ENCODE measurements at places on chromosomes 3 and 15.
A peak's percentile ranks its signal among the peaks of the same experiment; 100 is the strongest.

GRCh38 chr15:29571792-29572431 is 250.4 kb downstream of the TJP1 start:
- no peak for DNase-seq

DNA sequence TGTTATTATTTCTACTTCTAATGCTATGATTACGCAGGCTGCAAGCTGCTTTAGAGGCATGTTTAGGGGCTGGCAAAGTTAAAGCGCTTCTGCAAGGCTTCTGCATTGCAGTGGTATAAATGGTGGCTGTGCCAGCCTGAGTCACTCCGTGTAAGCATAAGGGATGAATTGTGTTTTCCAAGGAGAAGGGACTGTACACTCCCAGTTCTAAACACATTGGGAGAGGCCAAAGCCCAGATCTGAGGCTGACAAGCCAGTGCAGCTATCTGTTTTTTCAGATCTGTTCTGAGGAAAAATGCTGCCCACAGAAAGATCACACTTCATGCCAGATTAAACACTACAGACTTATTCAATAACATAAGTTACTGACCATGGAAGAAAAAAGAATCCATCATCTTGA is 83.8 kb downstream of the PRICKLE2 start:
- no peak for DNase-seq

DNA sequence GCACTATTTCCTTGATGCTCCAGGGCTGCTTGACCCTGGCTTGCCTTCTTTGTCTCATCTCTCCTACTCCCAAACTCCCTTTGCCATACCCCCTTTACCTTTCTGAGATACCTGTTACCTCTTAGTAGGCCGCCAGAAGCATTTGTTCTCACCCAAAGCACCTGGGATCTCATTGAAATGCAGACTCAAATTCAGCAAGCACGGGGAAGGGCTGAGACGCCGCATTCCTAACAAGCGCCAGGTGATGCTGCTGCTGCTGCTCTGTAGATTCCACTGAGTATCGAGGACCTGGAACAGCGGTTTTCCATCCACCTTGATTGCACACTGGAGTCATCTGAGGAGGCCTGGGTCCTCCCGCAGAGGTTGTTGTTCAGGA is 91.8 kb downstream of the TMEM266 start:
- DNase-seq, result no peak

DNA sequence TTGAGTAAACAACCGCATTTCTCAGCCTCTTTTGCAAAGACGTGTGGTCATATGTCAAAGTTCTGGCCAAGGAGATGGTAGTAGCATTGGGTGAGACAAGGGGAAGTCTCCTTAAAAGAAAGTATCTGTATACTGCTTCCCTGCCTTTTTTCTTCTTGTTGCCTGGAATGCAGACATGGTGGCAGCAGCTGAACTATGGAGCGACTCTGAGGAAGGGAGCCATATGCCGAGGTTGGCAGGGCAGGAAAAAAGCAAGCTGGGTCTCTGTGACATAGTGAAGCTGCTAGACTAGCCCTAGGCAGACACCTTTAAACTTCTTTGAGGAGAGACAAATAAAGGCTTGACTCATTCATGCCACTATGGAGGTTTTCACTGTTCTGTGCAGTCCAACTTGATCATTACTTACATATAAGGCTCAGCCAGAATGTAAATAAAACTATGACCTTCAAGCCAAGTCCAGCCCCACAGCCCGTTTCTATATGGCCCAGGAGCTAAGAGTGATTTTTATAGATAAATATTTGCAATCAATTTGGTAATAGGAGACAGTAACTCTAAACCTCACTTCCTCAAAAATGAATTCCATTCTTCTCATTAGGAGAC is 30.6 kb upstream of the PRICKLE2 start:
- DNase-seq, result no peak

DNA sequence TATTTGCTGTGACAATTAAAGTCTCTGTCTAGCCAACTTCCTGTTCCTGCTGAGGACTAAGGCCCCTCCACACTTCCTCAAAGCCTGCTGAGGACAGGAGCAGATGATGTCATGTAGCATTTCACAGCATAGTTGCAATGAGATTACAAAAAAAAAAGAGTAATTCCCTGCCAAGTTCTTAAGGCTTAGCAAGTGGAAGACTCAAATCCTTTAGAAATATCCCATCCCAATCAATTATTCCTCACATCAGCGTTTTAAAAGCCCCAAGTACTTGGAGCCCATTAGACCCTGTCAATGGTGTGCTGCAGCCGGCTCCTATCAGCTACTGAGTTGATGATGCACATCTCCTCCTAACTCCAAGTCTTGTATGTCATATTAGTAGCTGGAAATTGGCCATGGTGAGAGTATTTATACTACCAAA is 51.7 kb downstream of the TRANK1 start:
- no peak for DNase-seq

- no peak for DNase-seq
Observed at GRCh38 chr15:29361560-29361959, 91.9 kb upstream of the NSMCE3 start.

DNA sequence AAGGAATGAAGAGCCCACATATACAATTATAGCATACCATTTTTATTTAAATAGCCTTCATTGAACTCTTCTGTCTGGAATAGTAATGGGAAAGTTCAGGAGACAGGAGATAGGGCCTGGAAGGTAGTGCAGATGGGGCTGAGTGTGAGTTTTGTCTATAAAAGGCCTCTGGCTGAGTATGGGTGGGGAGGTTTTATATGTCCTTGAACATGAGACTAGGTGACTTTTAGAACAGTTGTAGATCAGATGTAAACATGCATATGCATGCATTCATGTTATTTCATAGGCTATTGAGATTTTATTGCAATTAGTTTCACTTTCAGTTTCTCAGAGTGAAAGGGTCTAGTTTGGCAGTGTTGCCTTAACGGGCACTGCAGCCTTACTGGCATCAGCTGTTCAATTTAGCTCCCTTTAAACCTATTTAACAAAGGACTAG is 27.1 kb downstream of the CGGBP1 start:
- no peak for DNase-seq

DNA sequence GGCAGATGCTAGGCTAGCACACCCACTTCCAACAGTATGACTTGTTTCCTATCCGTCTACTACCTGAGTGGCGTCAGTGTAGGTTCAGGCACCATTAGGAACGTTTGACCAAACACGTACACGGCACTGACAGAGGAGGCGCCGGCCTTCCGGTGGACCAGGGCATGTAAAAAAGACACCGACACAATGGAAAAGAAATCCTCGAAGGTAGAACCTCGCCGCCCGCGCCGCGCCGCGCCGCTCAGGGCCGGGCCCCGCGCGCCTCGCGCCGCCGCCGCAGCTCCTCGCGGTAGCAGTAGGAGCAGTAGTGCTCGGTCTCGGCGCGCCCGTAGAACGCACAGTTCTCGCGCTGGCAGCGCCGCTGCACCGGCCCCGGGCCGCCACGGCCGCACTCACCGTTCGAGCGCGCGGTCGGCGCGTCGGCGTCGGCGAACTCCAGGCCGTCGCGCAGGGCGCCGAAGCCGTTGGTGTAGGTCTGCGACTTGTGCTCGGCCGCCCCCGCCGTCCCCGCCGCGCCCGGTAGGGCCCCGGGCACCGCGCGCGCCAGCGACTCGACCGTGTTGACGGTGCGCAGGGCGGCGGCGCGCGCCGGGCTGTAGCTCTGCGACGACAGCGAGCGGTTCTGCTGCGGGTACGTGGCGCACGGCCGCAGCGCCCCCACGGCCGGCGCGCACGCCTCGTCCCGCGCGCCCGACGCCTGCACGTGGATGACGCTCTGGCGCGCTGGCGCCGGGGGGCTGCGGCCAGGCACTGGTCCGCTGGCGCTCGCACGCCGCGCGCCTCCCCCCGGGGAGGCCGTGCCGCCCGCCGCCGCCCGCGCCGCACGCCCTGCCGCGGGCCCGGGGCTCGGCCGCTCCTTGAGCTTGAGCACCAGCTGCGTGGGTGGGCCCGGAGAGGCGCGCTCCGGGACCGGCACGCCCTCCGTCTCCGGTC is 156.7 kb downstream of the KLF13 start:
- DNase-seq, result peak; percentile 11

DNA sequence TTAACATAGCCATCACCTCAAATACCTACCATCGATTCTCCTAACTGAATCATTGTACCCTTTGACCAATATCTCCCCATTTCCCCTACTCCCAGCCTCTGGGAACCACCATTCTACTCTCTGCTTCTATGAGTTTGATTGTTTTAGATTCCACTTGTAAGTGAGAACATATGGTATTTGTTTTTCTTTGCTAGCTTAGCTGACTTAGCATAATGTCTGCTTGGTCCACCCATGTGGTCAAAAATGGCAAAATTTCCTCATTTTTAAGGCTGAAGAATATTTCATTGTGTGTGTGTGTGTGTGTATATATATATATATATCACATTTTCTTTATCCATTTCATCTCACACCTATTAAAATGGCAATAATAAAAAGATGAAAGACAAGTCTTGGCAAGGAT is 469.3 kb downstream of the FHIT start:
- no peak for DNase-seq

- no peak for DNase-seq
Observed at GRCh38 chr15:49706805-49707204, 86.0 kb downstream of the DTWD1 start.

GRCh38 chr3:69283496-69283895 is 102.4 kb downstream of the FRMD4B start:
- DNase-seq, result no peak

DNA sequence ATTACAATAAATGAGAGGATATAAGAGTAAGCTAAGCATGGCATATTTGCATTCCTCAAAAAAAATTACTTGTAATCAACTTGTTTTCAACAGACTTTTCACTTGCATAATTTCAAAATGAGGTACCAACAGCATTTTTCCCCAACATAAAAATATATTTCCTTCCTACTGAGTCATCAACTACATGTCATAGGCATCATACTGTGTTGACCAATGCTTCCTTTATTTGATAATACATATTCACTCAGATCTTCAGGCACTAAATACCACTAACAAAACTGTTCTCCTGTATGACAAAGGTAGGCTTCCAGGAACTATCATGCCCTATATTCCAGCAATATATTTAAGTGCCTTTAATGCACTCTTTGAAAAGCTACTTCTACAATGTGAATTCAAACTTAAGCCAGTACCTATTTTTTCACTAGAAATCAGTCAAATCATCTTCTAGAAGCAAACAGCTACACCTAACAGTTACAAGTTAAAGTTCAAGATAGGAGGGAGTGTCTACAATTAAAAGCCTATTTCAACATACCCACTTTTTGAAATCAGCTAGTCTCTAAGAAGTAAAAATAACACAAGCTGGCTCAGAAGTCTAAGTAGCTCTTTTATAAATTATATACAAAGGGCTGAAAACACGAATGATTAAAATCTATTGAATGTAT is 11.3 kb downstream of the ADAM10 start:
- no peak for DNase-seq

- no peak for DNase-seq
Observed at GRCh38 chr15:96358001-96358801, 27.7 kb downstream of the NR2F2 start.

DNA sequence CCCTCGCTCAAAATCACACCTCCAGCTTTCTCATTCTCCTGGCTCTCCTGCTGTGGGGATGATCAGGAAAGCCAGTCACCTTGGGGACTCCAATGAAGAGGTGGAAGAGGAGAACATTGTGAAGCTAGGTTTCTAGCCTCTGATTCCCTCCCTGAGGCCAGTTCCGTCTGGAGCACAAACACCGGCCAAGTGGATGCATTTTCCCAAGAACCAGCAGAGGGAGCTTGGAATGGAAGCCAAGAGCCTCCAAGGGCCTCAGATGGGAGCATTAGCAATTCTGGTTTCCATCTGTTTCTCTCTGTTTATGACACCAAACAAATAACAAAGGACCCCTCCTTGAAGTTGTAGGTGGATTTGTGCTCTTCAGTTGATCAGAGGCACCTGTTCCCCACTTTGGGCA is 40.6 kb upstream of the NMNAT3 start:
- no peak for DNase-seq

DNA sequence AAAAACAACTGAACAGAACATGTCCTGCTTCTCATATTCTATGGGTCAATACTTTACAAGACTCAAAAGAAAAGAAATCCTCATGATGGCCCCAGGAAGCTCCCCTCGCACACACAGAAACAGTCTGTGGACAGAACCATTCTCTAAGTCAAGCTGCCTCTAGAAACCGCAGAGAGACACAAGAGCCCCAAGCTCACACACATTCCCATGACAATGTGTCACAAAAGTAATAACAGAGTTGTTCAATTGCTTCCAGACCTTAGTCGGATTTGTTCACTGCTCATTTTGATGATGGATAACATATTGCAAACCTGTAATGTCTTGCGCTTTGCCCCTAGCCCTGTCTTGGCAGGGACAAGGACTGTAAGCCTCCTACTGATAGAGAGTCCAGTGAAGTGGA is 60.9 kb downstream of the UMPS start:
- DNase-seq, result no peak

GRCh38 chr15:92565351-92566125 is 90.0 kb downstream of the FAM174B start:
- no peak for DNase-seq

DNA sequence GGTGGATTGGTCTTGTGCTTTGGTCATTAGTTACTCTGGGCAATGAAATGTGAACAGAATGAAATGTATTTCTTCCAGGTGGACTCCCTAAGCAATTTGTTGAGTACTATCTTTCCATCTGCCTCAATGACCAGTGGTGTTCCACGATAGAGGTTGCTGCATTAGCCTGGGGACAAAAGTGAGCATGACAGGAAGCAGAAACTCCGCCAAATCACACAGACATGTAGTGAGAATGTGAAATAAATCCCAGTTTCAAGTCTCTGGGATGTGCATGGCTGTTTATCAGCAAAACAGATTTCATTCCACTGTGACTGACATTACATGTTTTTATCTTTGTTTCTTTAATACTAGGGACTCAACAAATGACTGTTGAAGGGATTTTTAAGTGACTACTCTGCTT is 63.3 kb upstream of the DCBLD2 start:
- no peak for DNase-seq

DNA sequence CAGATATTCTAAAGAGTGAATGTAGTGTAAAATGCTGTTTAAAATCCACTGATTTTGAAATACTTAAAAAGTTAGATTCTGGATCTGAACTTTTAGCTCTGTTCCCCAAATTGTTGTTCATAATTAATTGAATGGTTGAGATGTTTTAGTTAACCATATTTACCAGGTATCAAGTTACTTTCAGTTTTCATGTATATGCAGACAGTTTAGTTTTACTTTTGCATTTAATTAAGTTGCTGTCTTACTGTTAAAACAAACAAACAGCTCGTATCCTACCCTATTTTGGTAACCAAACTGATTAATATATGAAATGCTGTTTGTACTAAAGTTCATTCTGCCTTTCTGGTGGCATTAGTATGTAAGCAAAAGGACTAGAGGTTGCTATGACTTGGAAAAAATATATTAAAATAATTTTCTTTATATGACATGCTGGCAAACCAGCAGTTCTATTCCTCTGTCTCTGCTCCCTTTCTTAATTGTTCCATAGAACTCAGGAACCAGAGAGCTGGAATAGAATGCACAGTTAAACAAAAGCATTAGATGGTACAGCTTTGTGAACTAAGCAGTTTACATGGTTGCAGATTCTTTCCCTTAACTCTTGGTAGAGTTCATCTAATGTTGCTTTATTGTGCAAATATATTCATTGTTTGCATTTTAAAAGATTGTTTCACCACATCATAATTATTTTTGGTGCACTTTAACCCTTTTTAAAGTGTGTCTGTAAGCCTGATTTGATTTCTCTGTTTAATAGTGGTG is 39.5 kb upstream of the SCAANT1 start:
- DNase-seq, result no peak

All from uterus (tissue), 4 donors.